ENCODE measurements at places on chromosomes 2 and 18. TPM values are rescaled to one million over a fixed set of nuclear protein-coding genes. Genes with fewer than 3 reads are reported as not detected.

- H3K27ac ChIP-seq = peak overlapping the region; percentile 75
- H3K27me3 ChIP-seq = no peaks in the 10 kb centered on the region
- no peaks in the 10 kb centered on the region for H3K36me3 ChIP-seq
- H3K4me3 ChIP-seq = peak overlapping the region; percentile 53
- peaks cover 10% of the 10 kb centered on the region for H3K4me1 ChIP-seq
- no peak for DNase-seq
These were observed 800 bp downstream of the IL1RL2 start for GRCh38 chr2:102187496-102188150.

GRCh38 chr2:28868611-28869010, 1.5 kb downstream of the TRMT61B start:
- H3K4me3 ChIP-seq = no peak overlapping the region
- no peak for DNase-seq
- H3K36me3 ChIP-seq = peaks cover 3% of the 10 kb centered on the region
- H3K27me3 ChIP-seq = no peaks in the 10 kb centered on the region
- H3K4me1 ChIP-seq = peaks cover 35% of the 10 kb centered on the region
- no peak overlapping the region for H3K27ac ChIP-seq

DNA sequence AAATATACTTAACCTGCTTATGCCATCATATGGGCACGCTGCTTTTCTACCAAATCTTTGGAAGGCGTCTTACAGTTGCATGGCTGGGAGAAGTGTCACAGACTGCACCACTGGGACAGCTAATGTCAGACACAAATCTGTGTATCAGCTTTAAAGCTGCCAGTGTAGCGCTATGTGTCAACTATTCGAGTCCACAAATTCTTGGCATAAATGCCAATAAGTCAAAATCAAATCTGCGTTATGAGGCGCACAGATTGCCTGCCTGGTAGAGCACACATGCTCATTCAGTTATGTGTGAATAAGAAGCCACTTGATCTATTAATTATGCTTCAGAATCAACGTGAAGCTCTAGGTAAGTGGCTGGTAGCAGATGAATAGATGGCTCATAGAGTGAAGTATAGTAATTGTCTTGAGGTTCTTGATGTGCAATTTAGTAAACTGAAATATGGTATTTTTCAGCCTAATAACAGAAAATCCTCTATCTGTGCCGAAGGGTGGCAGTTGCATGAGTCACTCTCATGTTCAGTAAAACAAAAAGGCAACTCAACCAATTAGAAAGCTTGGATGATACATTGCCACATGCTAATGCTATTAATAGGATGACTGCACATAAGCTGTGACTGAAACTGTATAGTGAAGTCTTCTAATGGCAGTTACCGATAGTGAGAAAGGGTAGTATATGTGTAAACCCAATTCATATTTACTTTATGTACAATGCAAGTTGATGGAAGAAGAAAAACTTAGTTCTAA, 52.0 kb downstream of the DCC start:
- H3K27ac ChIP-seq = no peak overlapping the region
- no peaks in the 10 kb centered on the region for H3K4me1 ChIP-seq
- no peaks in the 10 kb centered on the region for H3K36me3 ChIP-seq
- no peak for DNase-seq
- no peaks in the 10 kb centered on the region for H3K27me3 ChIP-seq

- H3K27ac ChIP-seq = no peak overlapping the region
- no peaks in the 10 kb centered on the region for H3K27me3 ChIP-seq
- H3K4me1 ChIP-seq = no peaks in the 10 kb centered on the region
- no peaks in the 10 kb centered on the region for H3K36me3 ChIP-seq
These were observed 68.0 kb downstream of the FAM124B start for GRCh38 chr2:224333726-224334482.

DNA sequence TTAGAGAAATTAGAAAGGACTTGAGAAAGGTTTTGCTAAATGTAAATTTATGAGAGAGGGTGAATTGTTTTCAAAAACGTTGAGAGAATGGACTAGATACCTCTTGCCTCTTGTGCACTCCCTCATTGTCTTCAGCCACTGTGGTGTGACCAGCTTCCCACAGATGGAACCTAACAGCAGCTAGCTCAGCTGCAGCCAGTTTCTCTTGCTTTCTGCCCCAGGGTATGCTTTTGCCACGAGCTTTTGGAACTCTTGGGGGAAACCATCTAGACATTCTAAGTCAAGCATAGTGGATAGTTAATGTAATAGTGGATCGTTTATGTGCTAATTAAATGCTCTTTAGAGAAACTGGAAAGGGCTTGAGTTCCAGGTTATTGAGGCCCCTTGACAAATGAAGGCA, 288.2 kb downstream of the CTNNA2 start:
- no peak overlapping the region for H3K27ac ChIP-seq
- no peaks in the 10 kb centered on the region for H3K4me1 ChIP-seq
- DNase-seq = no peak
- H3K4me3 ChIP-seq = no peak overlapping the region

GRCh38 chr2:19649785-19650380, 251.9 kb downstream of the TTC32 start:
- no peak overlapping the region for H3K27ac ChIP-seq
- no peak overlapping the region for H3K4me3 ChIP-seq
- H3K4me1 ChIP-seq = no peaks in the 10 kb centered on the region
- DNase-seq = no peak

DNA sequence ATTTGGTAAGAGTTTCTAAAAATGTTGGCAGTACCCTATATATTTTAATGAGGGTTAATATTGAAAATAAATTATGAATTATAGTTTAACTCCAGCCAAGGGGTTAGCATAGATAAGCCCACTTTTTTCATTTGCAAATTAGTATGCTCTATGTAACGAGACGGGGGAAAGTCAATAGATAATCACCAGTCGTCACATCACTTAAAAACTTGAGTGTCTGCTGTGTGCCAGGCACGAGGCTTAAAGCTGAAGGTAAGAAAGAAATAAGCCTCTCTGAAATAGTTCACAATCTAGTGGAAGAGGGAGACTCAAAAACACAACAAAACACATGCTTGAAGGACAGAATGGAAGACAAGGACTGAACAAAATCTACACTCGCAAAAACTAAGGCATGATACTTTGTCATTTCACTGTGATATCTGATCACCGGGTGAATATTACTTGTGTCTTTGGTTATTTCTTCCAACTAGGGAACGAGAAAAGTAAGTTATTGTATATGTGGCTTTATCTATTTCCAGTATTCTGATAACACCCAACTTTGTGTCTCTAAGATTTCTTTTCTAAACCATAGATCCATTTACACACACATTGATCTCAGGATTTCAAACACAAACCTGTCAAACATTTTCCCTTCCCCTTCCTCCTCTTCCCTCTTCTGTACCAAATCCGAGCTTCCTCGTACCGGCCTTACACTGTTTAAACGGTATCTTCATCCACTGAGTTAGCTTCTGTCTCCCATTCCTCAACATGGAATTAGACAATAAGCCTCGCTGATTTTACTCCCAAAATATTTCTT, 199.1 kb downstream of the PIEZO2 start:
- H3K4me1 ChIP-seq = no peaks in the 10 kb centered on the region
- H3K36me3 ChIP-seq = no peaks in the 10 kb centered on the region
- no peaks in the 10 kb centered on the region for H3K27me3 ChIP-seq
- no peak overlapping the region for H3K27ac ChIP-seq
- DNase-seq = no peak
- no peak overlapping the region for H3K4me3 ChIP-seq

DNA sequence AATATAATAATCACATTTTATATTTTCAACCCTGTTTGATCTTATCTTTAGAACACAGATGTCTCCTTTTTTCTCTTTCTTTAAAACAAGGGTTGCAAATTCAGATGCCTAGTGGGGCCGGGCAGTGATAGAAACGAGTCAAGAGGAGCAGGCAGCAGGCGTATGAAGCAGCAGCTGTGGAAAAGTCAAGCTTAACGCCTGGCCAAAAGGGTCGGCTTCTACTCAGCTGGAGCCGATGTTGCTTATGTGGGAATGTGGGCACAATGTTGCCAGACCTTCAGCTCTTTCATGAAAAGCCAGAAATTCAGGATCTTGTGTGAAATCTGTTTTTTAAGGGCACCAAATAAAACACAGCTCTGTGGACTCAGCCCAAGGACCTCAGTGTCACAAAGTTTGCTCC, 642.7 kb downstream of the ARHGAP15 start:
- H3K27ac ChIP-seq = no peak overlapping the region
- no peak overlapping the region for H3K4me3 ChIP-seq
- no peaks in the 10 kb centered on the region for H3K4me1 ChIP-seq
- no peak for DNase-seq
- no peaks in the 10 kb centered on the region for H3K36me3 ChIP-seq

DNA sequence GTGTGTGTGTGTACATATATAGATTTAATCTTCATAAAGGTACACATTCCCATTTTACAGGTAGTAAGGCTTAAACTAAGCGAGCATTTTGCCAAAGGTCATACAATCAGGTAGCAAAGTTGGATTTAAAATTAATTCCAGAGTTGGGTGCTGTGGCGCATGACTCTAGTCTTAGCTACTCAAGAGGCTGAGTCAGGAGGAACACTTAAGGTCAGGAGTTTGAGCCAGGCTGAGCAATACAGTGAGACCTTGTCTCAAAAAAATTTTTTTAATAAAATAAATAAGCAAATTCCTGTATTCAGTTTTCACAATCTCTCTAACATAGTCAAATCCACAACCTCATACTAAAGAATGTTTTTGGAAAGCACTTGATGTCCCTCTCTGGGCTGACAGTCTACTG, 111.5 kb upstream of the LDLRAD4 start:
- H3K27me3 ChIP-seq = no peaks in the 10 kb centered on the region
- H3K4me3 ChIP-seq = no peak overlapping the region
- no peaks in the 10 kb centered on the region for H3K4me1 ChIP-seq
- H3K36me3 ChIP-seq = peaks cover 58% of the 10 kb centered on the region
- H3K27ac ChIP-seq = no peak overlapping the region

The RFTN2 gene
- total RNA-seq = 10.8 TPM

GRCh38 chr2:238895361-238895882, 47.5 kb downstream of the TWIST2 start:
- H3K36me3 ChIP-seq = no peaks in the 10 kb centered on the region
- DNase-seq = no peak
- no peaks in the 10 kb centered on the region for H3K27me3 ChIP-seq
- no peak overlapping the region for H3K4me3 ChIP-seq

The KLHL30 gene
- total RNA-seq = 0.25 TPM

DNA sequence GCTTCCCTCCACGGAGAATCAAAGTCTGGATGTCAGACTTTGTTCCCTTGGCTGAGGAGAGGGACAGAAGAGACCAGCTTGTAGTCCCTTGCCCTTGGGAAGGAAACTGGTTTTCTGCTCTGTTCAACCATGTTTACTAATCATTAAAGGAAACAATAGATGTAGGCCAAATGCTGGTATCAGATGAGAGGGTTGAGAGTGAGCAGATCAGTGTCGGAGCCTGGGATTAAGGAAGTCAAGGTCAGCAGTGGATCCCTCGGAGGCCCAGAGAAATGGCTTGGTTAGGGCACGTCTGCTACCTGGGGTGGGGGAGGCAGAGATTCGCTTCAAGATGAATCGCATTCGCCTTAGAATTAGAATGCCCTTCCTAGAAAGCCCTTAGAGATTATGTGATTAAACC, 109.1 kb downstream of the MYCN start:
- DNase-seq = no peak
- H3K4me1 ChIP-seq = no peaks in the 10 kb centered on the region
- no peak overlapping the region for H3K27ac ChIP-seq
- H3K36me3 ChIP-seq = no peaks in the 10 kb centered on the region
- no peak overlapping the region for H3K4me3 ChIP-seq
- no peaks in the 10 kb centered on the region for H3K27me3 ChIP-seq

DNA sequence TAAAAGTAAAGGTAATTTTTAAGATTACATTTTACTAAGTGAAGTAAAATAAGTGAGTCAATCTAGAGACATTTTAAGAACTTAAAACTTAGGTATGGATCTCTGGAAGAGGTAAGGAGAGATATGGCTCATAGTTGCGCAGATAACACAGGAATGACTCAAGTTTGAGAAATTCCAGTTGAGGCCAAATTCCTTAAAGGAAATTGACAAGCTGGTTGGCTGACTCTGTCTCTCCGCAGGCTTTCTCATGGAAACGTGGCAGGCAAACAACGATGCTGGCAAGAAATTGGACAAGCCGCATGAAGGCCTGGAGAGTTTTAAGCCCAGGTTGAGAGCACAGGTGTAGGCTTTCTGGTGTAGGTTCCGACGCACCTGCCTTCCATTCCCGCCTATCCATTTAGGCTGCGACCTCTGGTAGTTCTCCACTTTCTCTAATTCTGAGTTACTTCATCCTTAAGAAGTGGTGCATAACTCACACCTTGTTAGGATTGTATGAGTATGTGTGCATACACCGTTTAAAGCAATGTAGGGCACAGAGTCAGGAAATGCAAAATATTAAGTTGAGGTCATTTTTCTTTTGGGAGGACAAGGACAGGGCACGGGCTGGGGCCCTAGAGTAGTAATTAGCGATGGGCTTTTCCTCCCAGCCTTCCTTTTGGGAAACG, 589 bp upstream of the DAW1 start:
- H3K36me3 ChIP-seq = no peaks in the 10 kb centered on the region
- peak overlapping the region; percentile 23 for H3K4me3 ChIP-seq
- DNase-seq = no peak
- peaks cover 7% of the 10 kb centered on the region for H3K4me1 ChIP-seq
- H3K27me3 ChIP-seq = no peaks in the 10 kb centered on the region

The AMER3 gene
- not detected for total RNA-seq

Measured in vagina (tissue), 2 donors.